ENCODE measurements at places on chromosomes 3 and 15.
A peak's percentile ranks its signal among the peaks of the same experiment; 100 is the strongest.

DNA sequence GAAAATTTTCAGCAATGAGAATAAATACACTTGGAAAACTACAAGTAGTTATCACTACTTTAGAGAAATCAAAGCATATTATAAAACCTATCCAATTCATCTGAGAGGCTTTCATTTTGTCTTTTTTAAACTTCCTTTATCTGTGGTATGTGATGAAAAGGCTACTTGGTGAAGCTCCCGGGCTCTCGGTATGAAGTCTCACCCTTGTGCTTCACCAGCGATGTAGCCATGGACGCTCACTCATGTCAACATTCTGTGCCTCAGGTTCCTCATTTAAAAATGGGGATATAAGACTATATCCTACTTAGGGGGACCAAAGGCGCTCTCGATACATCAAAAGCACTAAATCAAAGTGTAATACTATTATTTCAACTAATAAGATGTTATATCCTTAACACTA lies 14.9 kb downstream of the SATB1 start:
- H3K36me3 ChIP-seq = peaks cover 83% of the 10 kb centered on the region
- H3K27ac ChIP-seq = peak overlapping the region; percentile 76
- no peaks in the 10 kb centered on the region for H3K27me3 ChIP-seq
- no peak for DNase-seq
- peaks cover 95% of the 10 kb centered on the region for H3K4me1 ChIP-seq

GRCh38 chr3:15460891-15461531 lies 33.6 kb downstream of the EAF1 start:
- H3K36me3 ChIP-seq = no peaks in the 10 kb centered on the region
- H3K27ac ChIP-seq = no peak overlapping the region
- no peak overlapping the region for H3K4me3 ChIP-seq
- H3K4me1 ChIP-seq = peaks cover 17% of the 10 kb centered on the region

DNA sequence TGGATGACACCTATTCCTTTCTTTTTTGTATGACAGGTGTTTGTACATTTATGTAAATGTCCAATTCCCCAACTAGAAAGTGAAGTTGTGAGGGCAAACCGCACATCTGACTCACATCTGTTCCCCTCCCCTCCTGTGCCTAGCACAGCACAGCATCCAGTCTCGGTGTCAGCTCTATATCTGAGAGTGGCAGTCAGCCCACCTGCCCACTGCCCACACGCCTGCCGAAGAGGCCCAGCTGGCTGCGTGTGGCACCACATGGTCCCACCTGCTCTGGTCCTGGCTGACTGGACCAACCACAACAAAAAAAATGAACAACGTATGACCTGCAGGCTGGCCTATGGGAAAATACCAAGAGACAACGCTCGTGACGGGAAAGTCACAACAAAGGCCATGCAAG lies 62.8 kb downstream of the XXYLT1 start:
- DNase-seq = no peak
- no peak overlapping the region for H3K4me3 ChIP-seq
- peaks cover 22% of the 10 kb centered on the region for H3K4me1 ChIP-seq
- peaks cover 4% of the 10 kb centered on the region for H3K36me3 ChIP-seq
- H3K27me3 ChIP-seq = no peaks in the 10 kb centered on the region

GRCh38 chr3:16279010-16279801 lies 14.2 kb downstream of the OXNAD1 start:
- no peaks in the 10 kb centered on the region for H3K27me3 ChIP-seq
- no peak overlapping the region for H3K4me3 ChIP-seq
- peaks cover 6% of the 10 kb centered on the region for H3K4me1 ChIP-seq

DNA sequence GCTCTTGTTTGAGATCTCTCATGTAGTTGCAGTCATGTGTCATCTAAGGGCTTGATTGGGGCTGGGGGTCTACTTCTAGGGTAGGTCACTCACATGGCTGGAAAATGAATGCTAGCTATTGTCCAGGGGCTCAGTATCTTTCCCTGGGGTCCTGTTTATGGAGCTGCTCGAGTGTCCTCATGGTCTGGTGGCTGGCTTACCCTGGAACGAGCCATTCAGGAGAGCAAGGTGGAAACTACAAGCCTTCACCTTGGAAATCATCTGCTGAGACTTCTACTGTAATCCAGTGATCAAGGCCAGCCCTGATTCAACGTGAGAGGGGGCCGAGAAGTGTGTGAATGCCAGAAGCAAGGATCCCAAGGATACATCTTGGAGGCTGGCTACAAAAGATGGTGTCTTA lies 16.2 kb upstream of the RHCG start:
- H3K4me1 ChIP-seq = no peaks in the 10 kb centered on the region
- H3K27ac ChIP-seq = no peak overlapping the region
- no peaks in the 10 kb centered on the region for H3K36me3 ChIP-seq

DNA sequence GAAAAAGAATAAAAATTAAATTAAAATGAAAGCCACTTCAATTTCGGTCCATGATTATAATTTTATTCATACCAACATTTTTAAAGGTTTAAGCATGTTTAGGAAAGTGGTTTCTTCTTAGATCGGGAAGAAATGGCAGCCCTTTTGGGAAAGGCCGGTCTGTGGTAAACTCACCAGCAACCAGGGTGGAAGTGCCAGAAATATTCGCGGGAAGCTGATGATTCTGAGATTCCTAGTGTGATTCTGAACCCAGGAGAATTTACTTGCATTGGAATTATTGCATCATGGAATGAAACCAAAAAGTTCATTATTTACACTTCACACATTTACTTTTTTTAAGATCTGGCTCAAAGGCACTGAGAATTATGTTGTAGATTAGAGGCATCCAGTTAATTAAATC lies 97.2 kb upstream of the CCNL1 start:
- H3K27me3 ChIP-seq = no peaks in the 10 kb centered on the region
- DNase-seq = no peak
- H3K4me1 ChIP-seq = no peaks in the 10 kb centered on the region
- H3K4me3 ChIP-seq = no peak overlapping the region
